ENCODE measurements at places on chromosomes 2 and 18. TPM values are rescaled to one million over a fixed set of nuclear protein-coding genes. Genes with fewer than 3 reads are reported as not detected.

LYPD6 gene
- total RNA-seq: 4.4 TPM

KCNK3 gene
- 0.44 TPM for total RNA-seq

UGT1A4 gene
- not detected for total RNA-seq

MTIF2 gene
- 53.2 TPM for total RNA-seq

SLC9A2 gene
- total RNA-seq: not detected

FBXO15 gene
- 1.1 TPM for total RNA-seq

VWA3B gene
- not detected for total RNA-seq

ZDBF2 gene
- total RNA-seq: 12.9 TPM

UGP2 gene
- 127 TPM for total RNA-seq

RAB27B gene
- total RNA-seq: 22.2 TPM

AGXT gene
- under 0.01 TPM for total RNA-seq

ZBTB7C gene
- not detected for total RNA-seq

GREB1 gene
- 3.0 TPM for total RNA-seq

TNS1 gene
- 64.6 TPM for total RNA-seq

UGT1A3 gene
- not detected for total RNA-seq

ELOA2 gene
- total RNA-seq: not detected

SERPINB13 gene
- total RNA-seq: not detected

INHBB gene
- total RNA-seq: not detected

CFAP210 gene
- not detected for total RNA-seq
